ENCODE measurements at places on chromosomes 5 and 9. TPM values are rescaled to one million over a fixed set of nuclear protein-coding genes. Genes with fewer than 3 reads are reported as not detected.

- H3K4me1 ChIP-seq = peaks cover 24% of the 10 kb centered on the region
- peaks cover 4% of the 10 kb centered on the region for H3K36me3 ChIP-seq
- peak overlapping the region; percentile 8 for H3K27ac ChIP-seq
- no peaks in the 10 kb centered on the region for H3K27me3 ChIP-seq
Observed at GRCh38 chr5:139177809-139178588, 20.2 kb downstream of the SIL1 start.

GRCh38 chr9:69157751-69158466 is 16.2 kb upstream of the TJP2 start:
- H3K27me3 ChIP-seq = no peaks in the 10 kb centered on the region
- DNase-seq = no peak
- no peak overlapping the region for H3K4me3 ChIP-seq
- peaks cover 10% of the 10 kb centered on the region for H3K36me3 ChIP-seq
- H3K4me1 ChIP-seq = peaks cover 7% of the 10 kb centered on the region

DNA sequence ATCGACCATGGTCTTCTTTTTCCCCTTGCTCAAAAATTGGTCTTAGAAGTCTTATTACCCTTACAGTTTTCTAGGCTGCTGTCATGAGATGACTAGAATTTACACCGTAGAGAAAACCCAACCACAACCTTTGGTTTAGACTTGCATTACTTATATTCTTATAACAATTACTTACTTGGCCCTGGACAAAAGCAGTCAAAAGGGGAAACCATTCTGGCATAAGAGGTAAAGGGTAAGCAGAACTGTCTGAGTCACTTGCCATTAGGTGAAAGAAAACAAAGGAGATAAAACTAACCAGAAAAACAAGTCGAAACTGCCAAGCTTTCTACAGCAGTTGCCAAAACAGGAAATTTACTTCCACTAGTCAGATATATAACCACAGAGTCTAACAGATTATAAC is 17.9 kb downstream of the TMEM245 start:
- peak overlapping the region; percentile 94 for H3K27ac ChIP-seq
- no peak for DNase-seq
- peaks cover 6% of the 10 kb centered on the region for H3K36me3 ChIP-seq
- no peaks in the 10 kb centered on the region for H3K27me3 ChIP-seq
- H3K4me1 ChIP-seq = peaks cover 49% of the 10 kb centered on the region

- H3K27ac ChIP-seq = no peak overlapping the region
- H3K36me3 ChIP-seq = no peaks in the 10 kb centered on the region
- peaks cover 7% of the 10 kb centered on the region for H3K4me1 ChIP-seq
- H3K4me3 ChIP-seq = no peak overlapping the region
- DNase-seq = no peak
Observed at GRCh38 chr9:76687861-76688391, 76.3 kb upstream of the PCA3 start.

- H3K27me3 ChIP-seq = peaks cover 10% of the 10 kb centered on the region
- H3K27ac ChIP-seq = peak overlapping the region; percentile 16
- DNase-seq = no peak
- no peak overlapping the region for H3K4me3 ChIP-seq
- peaks cover 40% of the 10 kb centered on the region for H3K4me1 ChIP-seq
Observed at GRCh38 chr9:84754881-84755280, 85.4 kb downstream of the NTRK2 start.

DNA sequence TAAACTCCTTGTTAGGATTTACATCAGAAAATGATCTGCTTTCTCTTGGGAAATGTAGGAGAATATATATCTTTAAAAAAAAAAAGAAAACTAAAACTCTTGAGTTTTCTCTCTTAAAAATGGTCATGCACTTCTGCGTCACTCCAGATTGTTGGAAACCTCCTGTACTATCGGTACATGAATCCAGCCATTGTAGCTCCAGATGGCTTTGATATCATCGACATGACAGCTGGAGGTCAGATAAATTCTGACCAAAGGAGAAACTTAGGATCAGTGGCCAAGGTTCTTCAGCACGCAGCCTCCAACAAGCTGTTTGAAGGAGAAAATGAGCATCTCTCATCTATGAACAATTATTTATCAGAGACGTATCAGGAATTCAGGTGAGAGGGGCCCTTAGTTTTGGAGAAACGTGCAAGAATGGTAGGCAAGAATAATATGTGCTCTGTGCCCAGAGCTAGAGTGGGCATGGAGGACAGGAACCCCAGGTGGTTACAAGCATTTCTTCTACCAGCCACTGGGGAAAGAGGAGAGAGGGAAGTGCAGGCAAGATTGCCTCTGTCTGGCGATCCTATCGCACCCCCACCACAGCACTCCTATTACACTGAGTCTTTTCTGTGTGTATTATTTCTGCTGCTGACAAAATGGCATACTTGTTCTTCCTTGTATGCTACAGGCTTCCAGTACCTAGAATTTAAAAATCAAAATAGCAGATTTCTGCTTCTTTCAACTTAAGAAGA is 41.4 kb upstream of the F2R start:
- DNase-seq = no peak
- H3K4me1 ChIP-seq = peaks cover 4% of the 10 kb centered on the region
- no peak overlapping the region for H3K4me3 ChIP-seq
- H3K36me3 ChIP-seq = peaks cover 13% of the 10 kb centered on the region
- H3K27me3 ChIP-seq = no peaks in the 10 kb centered on the region
- H3K27ac ChIP-seq = no peak overlapping the region

DNA sequence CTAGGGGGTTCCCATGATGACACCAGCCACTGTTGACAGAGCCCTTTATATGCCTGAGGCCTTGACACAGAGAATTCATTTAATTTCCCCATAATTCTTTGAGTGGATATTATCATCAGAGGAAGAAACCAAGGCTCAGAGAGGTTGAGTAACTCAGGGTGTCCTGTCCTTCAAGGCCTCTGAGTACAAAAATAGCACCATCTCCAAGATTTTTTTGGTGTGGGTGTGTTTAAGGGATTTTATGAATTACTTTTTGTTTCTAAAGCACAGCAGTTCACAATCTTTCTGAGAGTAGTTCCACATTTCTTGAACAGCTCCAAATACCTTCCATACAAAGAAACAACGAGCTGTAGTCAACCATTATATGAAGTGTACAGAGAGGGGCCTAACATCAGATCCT is 6.2 kb upstream of the GSN start:
- no peak overlapping the region for H3K4me3 ChIP-seq
- H3K36me3 ChIP-seq = peaks cover 3% of the 10 kb centered on the region
- H3K27me3 ChIP-seq = peaks cover 5% of the 10 kb centered on the region
- no peak for DNase-seq
- H3K27ac ChIP-seq = no peak overlapping the region

- no peaks in the 10 kb centered on the region for H3K27me3 ChIP-seq
- H3K27ac ChIP-seq = no peak overlapping the region
- no peaks in the 10 kb centered on the region for H3K4me1 ChIP-seq
- H3K36me3 ChIP-seq = no peaks in the 10 kb centered on the region
- H3K4me3 ChIP-seq = no peak overlapping the region
- DNase-seq = no peak
Observed at GRCh38 chr9:108430655-108431054, 425.1 kb downstream of the ACTL7B start.

DNA sequence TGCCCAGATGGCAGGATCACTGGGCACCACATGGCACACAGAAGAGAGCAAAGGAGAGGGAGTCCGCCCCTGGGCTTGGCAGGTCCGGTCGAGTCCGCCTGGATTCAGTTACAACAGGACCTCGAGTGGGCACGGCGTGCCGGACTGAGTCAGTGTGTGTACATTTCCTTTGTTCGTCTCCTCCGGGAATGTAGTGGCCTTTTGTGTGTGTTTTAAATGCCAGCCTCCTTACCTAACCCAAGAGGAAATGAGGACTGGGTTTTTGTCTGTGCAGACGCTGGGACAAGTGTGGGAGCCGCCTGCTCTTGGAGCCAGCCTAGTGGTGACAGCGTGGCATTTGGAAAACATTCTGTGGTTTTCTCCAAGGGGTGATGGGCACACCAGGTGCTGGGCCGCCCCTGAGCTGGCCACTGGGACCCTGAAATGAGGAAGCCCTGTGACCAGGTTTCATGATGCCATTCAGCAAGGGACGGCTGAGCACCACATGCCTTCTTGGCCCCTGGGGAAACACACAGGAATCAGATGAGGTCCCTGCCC is 9.6 kb downstream of the NEK6 start:
- no peak overlapping the region for H3K27ac ChIP-seq
- no peak overlapping the region for H3K4me3 ChIP-seq
- no peaks in the 10 kb centered on the region for H3K27me3 ChIP-seq
- H3K36me3 ChIP-seq = no peaks in the 10 kb centered on the region
- DNase-seq = no peak
- peaks cover 12% of the 10 kb centered on the region for H3K4me1 ChIP-seq

DNA sequence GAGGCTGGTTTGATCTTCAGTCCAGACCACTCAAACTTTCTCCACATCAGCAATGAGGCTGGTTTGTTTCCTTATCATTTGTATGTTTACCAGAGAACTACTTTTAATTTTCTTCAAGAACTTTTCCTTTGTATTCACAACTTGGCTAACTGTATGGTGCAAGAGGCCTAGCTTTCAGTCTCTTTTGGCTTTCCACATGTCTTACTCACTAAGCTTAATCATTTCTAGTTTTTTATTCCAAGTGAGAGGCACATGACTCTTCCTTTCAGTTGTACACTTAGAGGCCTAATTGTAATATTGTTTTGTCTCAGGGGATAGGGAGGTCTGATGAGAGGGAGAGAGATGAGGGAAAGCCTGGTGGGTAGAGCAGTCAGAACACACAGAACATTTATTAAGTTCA is 554.0 kb upstream of the ARRDC3 start:
- no peak overlapping the region for H3K4me3 ChIP-seq
- H3K27ac ChIP-seq = no peak overlapping the region
- no peak for DNase-seq
- no peaks in the 10 kb centered on the region for H3K4me1 ChIP-seq
- H3K27me3 ChIP-seq = no peaks in the 10 kb centered on the region
- H3K36me3 ChIP-seq = no peaks in the 10 kb centered on the region

DNA sequence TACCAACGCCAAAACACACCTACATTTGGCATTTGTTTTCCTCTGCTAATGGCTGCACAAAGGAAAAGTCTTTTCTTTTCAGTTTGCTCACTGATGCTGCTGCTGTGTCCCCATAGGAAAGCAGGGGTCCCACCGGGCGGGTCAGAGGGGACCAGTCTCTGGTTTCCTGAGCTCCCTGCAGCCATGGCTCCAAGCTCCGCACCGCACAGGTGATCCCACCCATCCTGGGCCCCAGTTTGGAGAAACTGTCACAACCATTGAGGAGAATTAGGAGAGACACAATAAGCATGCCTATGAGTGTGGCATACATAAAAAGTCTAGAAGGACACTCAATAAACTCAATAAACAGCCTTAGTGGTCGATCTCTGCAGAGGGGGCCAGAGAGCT is 19.9 kb downstream of the MED10 start:
- no peak overlapping the region for H3K27ac ChIP-seq
- H3K4me3 ChIP-seq = no peak overlapping the region
- peaks cover 14% of the 10 kb centered on the region for H3K4me1 ChIP-seq
- no peak for DNase-seq
- peaks cover 6% of the 10 kb centered on the region for H3K36me3 ChIP-seq

- no peak for DNase-seq
- no peak overlapping the region for H3K4me3 ChIP-seq
- peaks cover 47% of the 10 kb centered on the region for H3K4me1 ChIP-seq
- no peaks in the 10 kb centered on the region for H3K27me3 ChIP-seq
- H3K36me3 ChIP-seq = peaks cover 6% of the 10 kb centered on the region
Observed at GRCh38 chr5:40784916-40785315, 13.3 kb downstream of the PRKAA1 start.

GRCh38 chr5:126884269-126884819 is 107.4 kb downstream of the LMNB1 start:
- no peak for DNase-seq
- H3K4me1 ChIP-seq = peaks cover 8% of the 10 kb centered on the region
- H3K27ac ChIP-seq = no peak overlapping the region
- no peaks in the 10 kb centered on the region for H3K36me3 ChIP-seq

GRCh38 chr5:180811623-180812124 is 9.1 kb upstream of the MGAT1 start:
- peak overlapping the region; percentile 97 for H3K27ac ChIP-seq
- DNase-seq = no peak
- no peaks in the 10 kb centered on the region for H3K27me3 ChIP-seq
- peaks cover 66% of the 10 kb centered on the region for H3K4me1 ChIP-seq

- H3K27me3 ChIP-seq = peaks cover 49% of the 10 kb centered on the region
- H3K4me3 ChIP-seq = no peak overlapping the region
- DNase-seq = no peak
- no peaks in the 10 kb centered on the region for H3K4me1 ChIP-seq
- no peak overlapping the region for H3K27ac ChIP-seq
Observed at GRCh38 chr5:6527749-6528455, 79.2 kb downstream of the UBE2QL1 start.

The SLC36A1 gene
- total RNA-seq = 5.9 TPM

The RANBP6 gene
- total RNA-seq = 32.2 TPM

The C9orf153 gene
- 0.92 TPM for total RNA-seq

The DMRT3 gene
- not detected for total RNA-seq

The ZFP2 gene
- 0.50 TPM for total RNA-seq

The NSD1 gene
- total RNA-seq = 103 TPM

The DENND1A gene
- 21.1 TPM for total RNA-seq

The TYRP1 gene
- total RNA-seq = not detected

The IFNK gene
- not detected for total RNA-seq

The ENC1 gene
- total RNA-seq = 0.70 TPM

All from T-helper 17 cell (primary cell).